HuH-7 (cell line): ENCODE measurements at places on chromosomes 4 and X.

DNA sequence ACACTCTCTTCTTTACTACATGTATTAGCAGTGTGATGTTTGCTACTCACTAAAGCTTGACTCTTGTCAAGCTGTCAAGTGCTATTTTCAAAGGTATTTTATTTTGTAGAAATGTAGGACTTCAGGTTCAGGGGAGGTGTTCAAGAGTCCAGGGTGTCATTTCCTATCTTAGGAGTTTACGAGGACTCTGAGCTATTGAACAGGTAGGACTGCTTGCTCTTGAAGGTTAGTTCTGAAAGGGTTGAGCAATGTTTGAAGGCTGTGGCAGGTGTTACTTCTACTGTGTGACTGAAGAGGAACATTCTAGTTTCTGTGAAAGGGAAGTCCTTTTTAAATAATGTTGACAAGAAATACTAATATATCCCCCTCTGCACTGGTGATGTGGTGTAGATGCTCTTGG, 1151.2 kb downstream of the PDHA2 start:
- no peak for DNase-seq

GRCh38 chr4:45663628-45664081, 460.2 kb downstream of the GABRG1 start:
- DNase-seq: no peak

DNA sequence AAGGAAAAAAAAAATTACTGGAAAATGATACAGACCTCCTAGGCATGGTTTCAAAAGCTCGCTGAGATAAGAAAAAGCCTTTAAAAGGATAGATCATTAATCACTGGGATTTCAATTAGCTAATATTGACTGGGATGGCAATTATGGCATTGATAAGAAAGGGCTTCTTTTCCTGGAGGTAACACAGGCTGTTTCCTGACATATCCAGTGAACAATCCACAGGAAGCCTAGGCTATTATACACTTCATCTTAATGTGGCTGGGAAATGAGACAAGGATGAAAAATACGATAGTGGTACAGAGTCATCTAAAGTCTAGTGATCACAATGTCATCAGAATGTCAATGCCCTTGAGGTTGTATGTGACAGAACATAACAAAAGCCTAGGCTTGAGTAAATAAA, 1579.3 kb downstream of the C4orf33 start:
- DNase-seq: no peak

DNA sequence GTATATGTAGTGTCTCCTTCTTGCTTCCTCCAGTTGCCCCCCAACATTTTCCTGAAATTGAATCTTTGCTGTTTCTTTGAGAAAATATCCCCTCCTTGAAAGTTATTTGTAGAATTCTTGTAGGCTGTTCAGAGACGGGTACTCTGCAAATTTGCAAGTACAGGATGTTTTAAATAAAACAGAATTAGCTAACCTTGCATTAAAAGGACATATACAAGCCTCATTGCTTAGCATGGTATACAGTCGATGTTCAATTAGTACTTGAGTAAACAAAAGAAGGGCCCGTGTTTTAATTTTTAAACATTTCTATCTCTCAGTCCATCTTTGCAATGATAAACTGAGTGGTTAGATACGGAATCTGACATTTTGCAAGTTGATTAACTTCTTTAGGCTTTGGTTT, 50.8 kb downstream of the RAPGEF2 start:
- no peak for DNase-seq

DNA sequence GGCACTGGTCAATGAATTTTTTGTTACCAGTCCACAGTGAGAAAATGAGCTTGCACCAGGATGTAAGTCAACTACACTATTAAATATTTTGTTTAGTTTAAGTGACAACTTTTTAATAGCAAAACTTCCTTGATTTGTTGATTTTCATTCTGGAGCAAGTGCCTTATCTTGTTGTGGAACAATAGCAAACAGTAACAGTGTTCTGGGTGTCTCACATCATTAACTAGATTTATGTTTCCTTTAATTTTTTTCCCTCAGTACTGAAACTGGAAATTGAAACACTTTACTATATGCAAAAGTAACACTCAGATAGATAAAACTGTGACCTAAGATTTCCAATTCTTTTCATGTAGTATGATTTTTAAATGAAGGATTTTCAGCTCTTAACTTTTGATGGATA, 80.1 kb downstream of the GALNT7 start:
- DNase-seq: no peak

DNA sequence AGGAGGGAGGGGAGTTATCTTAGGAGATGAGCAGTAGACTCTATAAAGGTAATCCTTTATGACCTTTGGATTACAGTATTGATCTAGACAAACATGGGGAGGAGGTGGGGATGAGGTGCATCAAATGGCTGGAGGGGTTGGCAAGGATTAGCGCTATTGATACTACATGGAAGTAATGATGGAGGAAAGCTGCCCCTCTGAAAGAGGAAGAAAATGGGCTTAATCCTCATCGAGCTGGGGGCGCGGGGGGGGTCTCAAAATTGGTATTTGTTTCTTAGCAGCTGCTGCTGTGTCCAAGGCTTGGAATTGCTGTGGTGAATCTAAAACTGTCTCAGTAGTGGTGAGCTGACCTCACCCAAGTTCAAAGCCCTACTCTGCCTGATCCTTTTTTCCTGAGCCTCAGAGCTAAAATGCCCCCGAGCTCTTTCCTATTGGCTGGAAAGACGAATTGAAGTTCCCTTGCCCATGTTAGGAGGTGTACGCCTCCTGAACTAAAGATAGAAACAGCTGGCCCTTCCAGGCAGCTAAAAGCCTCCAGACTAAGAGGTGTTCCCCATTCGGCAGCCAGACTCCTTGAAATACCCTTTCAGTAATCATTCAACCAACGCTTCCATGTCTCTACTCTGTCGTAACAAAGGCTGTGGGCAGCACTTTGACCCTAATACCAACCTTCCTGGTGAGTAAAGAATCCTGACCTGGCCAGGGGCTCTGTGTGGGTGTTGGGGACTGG, at the start of gene ITGB1BP2:
TSS of gene ITGB1BP2 (plus strand) at position 556 of the 730 bp plus-strand sequence. CDS start at position 613, 57 bp downstream.
- peak; percentile 22 for DNase-seq
